ENCODE measurements at places on chromosomes 6 and 20. TPM values are rescaled to one million over a fixed set of nuclear protein-coding genes. Genes with fewer than 3 reads are reported as not detected.

DNA sequence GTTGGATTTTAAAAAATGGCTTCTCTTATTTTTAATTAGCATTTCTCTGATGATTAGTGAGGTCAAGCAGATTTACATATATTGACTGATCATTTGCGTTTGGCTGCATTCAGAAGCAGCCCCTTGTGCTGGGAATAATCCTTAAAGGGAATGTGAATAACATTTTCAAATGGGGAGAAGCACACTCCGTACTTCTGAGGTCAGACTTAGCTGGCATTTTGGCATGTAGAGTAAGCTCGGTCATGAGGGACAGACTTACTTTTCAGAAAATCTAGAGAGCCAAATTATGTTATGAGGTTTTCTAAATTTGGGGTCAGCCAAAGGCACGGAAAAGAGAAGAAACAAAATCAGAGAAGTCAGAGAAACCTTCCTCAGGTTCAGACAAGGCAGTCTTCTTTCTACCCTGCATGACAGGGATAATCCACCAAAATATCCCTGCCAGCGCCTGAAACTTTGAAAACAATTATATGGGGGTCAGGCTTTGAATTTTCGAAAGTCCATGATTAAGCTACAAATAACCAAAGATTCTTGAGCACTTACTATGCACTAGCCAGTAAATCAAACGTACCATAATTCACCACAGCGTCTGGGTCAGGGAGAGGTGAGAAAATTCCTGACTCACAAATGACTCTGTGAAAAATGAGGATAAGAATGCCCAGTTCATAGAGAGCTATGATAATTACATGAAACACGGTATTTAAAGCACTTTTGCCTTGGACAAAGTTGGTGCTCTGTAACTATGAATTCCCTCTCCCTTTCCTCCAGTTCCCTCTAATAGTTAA, 44.9 kb downstream of the ADAT2 start:
- no peak for DNase-seq

- DNase-seq = no peak
Observed at GRCh38 chr6:3193102-3193849, 34.2 kb downstream of the TUBB2B start.

Gene EYS
- not detected for total RNA-seq

DNA sequence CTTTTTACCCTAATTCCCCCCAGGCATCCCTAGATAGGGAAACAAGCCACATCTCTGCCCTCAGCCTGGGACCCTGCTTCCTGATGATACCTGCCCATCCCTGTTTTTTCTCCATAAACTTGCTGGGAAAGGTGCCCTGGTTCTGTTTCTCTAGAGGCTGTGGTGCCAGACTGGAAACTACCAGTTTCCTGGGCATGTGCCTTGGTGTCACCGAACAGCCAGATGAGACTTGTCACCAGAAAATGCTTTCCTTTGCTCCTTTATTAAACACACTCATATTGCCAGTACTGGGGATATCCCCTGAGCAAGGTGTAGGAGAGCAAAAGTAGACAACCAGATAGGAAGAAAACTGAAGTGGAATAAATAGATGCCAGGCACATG, 16.8 kb downstream of the SRSF3 start:
- no peak for DNase-seq

- DNase-seq = no peak
Observed at GRCh38 chr20:50876063-50876685, 55.1 kb downstream of the ADNP start.

DNA sequence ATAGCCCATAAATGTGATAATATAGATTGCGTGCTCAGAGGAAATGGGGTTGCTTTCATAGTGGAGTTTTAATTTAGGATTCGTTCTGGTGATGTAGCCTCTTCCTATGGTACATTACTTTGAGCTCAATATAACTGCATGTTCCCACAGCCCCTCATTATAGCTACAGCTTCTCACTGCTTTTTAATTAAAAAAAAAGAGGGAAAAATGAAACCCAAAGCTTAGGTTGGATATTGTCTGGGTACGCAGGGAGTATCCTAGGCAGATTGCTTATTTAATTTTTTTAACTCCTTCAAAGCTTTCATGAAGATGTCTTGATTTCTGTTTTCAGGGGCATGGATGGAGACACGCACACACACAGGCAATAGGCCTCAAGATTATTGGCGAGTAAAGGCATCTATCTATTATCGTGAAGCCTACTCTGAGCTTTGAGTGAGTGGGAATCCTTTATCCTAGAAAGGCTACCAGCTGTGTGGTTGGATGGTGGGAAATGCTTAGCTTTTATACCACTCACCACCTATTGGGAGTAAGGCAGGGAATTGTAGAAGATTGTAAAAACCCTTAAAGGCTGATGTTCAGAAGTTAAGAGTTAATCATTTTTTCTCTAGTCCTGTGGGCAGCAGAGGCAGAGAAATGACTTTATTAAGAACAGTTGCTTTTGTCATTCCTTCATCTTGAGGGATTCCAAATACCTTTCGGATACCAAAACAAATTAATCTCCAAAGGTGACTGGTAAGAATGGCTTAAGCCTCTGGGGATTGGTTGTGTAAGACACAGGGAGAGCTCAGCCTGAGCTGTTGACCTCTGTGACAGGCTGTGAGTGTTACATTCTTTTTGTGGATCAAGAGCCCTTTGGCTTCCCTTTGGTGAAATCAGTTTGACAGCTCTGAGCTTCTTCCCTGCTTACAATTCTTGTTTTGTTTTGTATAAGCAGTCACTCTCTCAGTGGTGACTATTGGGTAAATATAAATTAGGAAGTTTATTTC, 33.4 kb downstream of the CTNNBL1 start:
- DNase-seq = no peak

GRCh38 chr6:80454661-80455365, 348.3 kb downstream of the BCKDHB start:
- no peak for DNase-seq

DNA sequence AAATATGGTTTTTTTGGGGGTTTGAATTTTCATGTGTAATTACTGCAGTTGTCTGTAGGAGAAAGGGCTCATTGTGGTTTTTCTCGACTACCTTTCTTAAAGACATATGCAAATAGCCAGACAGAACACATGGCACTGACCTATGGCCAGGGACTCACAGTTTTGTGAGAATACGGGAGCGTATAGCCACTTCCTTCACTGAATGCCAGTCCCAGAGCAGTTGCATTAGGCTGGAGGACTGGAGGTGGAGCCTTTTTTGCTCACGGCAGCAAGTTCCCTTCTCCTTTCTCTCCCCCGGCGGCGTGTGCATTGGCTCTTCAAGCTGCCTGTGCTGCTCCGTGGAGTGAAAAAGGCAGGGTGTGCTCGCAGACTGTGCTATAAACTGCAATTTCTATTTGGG, 114.9 kb downstream of the AKAP7 start:
- DNase-seq = peak; percentile 29

Gene LRP11
- total RNA-seq = 37.9 TPM

Gene C6orf163
- total RNA-seq = 0.55 TPM

Gene PSMF1
- 227 TPM for total RNA-seq

Gene PPIL6
- total RNA-seq = 1.6 TPM

GRCh38 chr20:6430381-6430780, 307.6 kb upstream of the FERMT1 start:
- DNase-seq = no peak

- DNase-seq = no peak
Observed at GRCh38 chr6:34070315-34071135, 75.4 kb downstream of the GRM4 start.

Gene EIF2S2
- total RNA-seq = 132 TPM

DNA sequence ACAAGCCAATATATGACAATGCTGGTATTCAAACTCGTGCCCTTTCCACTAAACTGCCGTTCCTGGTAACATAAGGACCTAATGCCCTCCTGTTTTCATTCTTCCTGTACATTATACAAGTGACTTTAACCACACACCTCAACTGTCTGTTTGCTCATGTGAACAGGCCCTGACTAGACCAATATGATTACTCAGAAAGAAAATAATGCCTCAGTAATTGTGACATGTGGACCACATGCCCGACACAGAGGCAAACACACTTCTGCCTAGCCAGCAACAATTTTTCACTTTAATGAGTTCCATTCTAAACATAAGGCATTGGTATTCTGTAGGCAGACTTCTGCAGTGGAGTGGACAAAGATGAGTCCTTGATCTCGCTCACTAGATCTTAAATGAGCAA, 30.0 kb downstream of the SLC22A16 start:
- DNase-seq = no peak

Gene LTB
- total RNA-seq = 19.3 TPM

DNA sequence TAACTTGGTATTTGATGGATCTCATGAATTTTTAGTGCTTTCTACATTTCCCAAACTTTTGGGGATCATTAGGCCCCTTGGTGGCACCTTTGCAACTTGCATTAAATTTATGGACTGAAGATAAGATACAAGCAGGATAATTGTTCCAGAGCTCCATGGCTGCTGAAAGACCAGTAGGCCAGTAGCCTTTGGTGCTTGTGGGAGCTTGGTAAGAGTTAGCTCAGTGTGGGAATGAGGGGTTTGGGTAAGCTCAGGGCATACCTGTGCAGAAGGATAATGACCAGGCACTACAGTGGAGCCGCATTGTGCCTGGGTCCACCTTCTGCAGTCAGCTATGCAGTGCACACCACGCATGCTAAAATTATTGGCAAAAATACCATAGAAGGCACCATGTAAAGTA, 240.5 kb upstream of the SUPT3H start:
- no peak for DNase-seq

DNA sequence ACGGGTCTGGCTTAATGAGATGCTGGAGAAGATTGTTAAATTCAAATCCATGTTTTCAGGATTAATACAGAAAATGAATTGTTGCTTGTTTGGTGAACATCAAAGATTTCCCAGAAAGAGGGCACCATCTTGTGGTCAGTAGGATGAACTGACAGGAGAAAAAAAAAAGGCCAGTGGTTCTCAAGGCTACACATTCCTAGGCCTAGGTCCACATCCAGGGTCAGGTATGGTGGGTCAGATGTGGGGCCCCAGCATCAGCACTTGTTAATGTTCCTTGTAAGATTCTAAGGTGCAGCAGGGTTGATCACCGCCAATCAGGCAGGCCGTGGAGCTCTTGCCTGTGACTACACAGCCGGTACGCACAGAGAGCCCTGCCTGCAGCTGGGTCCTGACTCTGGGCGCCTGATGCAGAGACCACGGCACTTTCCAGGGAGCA, 34.0 kb upstream of the FOXO3 start:
- DNase-seq = peak; percentile 10

GRCh38 chr6:34284563-34285447, 36.0 kb upstream of the SMIM29 start:
- DNase-seq = no peak

DNA sequence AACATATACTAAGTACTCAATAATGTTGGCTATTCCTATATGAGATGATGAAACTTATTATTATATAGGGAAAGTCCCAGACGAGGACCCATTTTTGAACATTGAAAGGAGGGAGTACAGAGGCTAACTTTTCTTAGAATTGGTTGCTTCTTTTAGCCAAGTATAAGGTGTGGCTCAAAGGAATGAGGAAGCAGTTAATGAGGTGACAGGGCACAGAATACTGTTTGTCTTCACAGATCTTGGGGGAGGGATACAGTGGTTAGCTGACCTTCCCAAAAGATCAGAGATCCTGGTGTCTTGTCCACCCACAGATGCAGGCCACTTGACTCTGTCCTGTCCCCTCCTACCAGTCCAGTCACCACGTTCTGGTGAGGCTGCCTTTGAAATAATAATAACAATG, 67.8 kb upstream of the EPB41L1 start:
- DNase-seq = no peak

Gene LHFPL5
- not detected for total RNA-seq

Gene SYNDIG1
- 0.67 TPM for total RNA-seq

Gene GMEB2
- total RNA-seq = 14.4 TPM

DNA sequence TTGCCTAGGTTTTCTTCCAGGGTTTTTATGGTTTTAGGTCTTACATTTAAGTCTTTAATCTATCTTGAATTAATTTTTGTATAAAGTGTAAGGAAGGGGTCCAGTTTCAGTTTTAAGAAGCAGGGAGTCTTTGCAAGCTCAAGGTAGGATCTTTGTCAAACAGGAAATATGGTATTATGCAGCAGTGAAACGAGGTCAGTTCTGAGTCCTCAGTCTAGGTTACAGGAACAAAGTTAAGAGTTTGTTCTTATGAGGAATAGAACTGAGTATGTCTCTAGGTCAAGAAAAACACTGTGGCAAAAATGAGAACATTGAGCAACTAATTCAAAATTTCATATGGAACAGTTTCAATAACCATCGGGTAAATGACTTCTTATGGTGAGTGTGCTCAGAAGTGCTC, 63.6 kb downstream of the GCLC start:
- no peak for DNase-seq

Gene HSPA12B
- total RNA-seq = 0.08 TPM

All from kidney epithelial cell (primary cell).